NCI-H1092 treated with DMSO at 0.1 percent for 48 hours (cell line): ENCODE measurements at places on chromosomes 7 and 10.

GRCh38 chr10:121088524-121088923 is 237.4 kb downstream of the WDR11 start:
- peak; percentile 6 for DNase-seq

DNA sequence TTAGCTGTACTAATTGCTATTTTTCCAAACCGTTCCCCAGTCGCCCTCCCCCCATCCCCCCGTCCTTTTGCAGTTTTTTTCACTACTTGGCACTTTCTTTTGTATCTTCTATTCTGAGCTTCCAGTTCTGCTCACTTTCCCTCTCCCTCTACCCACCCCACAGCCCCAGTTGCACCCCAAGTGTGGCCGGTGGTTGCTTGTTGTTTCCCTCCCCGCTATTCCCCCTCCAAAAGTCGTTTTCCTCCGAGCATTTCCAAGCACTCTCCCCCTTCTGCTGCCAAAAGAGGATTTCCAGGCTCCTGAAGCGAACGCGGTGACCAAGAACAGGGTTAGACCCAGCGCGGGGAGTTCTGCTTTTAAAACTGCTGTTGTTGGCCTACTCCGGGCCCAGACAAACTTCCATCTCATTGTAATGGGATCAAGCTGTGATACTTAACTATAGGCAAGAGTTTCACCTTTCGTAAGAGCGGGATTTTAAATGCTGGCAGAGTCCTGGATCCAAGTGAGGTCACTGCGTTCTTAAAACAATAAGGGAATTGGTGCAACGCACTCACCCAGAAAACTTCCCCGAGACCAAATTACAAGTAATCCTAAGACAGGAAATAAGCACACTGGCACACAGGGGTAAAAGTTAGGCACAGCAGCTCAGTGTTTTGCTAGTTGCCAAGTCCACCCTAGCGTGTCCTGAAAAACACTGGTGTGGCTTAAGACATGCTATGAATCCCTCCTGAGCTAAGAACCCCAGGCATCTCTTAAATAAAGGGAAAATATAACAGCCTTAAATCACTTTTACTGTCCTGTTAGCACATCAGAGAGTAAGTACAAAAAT is 1.5 kb upstream of the RGS10 start:
- no peak for DNase-seq

DNA sequence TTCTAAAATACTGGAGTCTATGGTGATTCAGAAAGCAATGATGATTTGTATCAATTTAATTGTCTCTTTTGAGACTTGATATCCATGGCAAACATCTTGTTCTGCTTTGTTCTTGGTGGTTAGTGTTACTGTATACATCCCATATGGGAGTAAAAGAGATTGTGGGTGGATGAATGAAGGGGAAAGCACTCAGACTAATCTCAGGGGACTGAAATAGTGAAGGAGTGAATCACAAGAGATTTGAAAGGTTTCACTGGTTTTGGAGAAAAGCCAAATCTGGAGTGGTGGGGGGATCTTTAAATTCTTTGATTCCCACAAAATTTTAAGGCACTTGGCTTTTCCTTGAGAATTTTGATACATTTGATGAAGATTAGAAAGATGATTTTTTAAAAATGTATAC is 369.4 kb downstream of the INHBA start:
- DNase-seq: no peak

- DNase-seq: no peak
Measured at GRCh38 chr10:126463286-126463685, 75.0 kb upstream of the ADAM12 start.

- DNase-seq: no peak
Measured at GRCh38 chr7:142690554-142691182, 58.6 kb upstream of the PRSS1 start.
